ENCODE measurements at places on chromosomes 2 and 18.

- no peak for DNase-seq
These were observed 262.8 kb downstream of the DYSF start for GRCh38 chr2:71715951-71716696.

DNA sequence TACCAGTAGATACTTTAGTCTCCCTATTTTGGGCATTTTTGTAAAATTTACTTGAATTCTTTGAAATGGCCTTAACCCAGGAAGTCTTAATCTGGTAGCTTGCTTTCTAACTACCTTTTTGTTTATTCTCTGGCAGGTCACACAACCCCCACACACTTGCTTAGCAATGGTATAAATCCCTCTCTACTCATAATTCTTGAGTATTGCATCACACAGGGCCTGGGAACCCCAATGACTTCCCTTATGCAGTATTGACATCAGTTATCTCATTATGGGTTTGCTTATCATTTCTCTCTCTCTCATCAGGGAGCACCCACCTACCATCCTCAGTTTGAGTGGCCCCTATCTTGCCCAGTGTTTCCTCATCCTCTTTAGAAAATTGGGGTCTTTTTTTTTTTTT is 207.1 kb downstream of the KCNS3 start:
- DNase-seq: no peak

- DNase-seq: no peak
These were observed 73.8 kb downstream of the TMEM18 start for GRCh38 chr2:603427-603826.

GRCh38 chr18:79812052-79812451 is 14.3 kb downstream of the KCNG2 start:
- DNase-seq: no peak

- DNase-seq: no peak
These were observed 24.9 kb downstream of the MYO7B start for GRCh38 chr2:127560201-127560930.

DNA sequence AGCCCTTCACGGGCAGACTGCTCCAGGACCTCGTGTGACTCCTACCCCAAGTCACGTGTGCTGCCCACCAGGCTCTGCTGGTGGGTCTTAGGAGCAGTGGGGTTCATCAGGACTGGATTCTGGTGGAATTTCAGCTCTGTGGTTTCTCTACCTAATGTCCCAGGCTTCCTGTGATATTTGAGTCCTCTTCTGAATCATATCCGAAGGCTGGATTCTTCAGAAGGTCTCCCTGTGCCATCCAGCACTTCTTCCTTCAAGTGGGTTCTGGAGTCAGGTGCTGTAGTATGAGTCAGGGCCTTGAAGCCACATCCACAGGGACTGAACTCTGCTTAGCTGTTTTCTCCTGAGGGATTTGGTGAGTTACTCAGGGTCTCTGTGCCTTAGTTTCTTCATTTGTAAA is 850.2 kb upstream of the CELF4 start:
- no peak for DNase-seq

GRCh38 chr2:219995991-219996765 is 368.7 kb downstream of the SLC4A3 start:
- DNase-seq: no peak
